ENCODE measurements at places on chromosomes 7 and 10. TPM values are rescaled to one million over a fixed set of nuclear protein-coding genes. Genes with fewer than 3 reads are reported as not detected.

Gene TMEM229A
- total RNA-seq, result not detected

Gene TAS2R3
- total RNA-seq, result 0.89 TPM

Gene GPR26
- not detected for total RNA-seq

Gene WDFY4
- total RNA-seq, result not detected

Gene C10orf62
- total RNA-seq, result not detected

Gene NOM1
- 35.6 TPM for total RNA-seq

Gene TEX47
- total RNA-seq, result not detected

Gene SLC29A3
- total RNA-seq, result 7.0 TPM

Gene CRYGN
- not detected for total RNA-seq

Gene SUFU
- 7.4 TPM for total RNA-seq

Gene IFIT1
- total RNA-seq, result 0.25 TPM

Gene NPC1L1
- not detected for total RNA-seq
